Activated CD8-positive, alpha-beta T cell treated with anti-CD3 and anti-CD28 coated beads, Interleukin-2, amount 10 ng/mL, durations not matched to agents 7 days and 5 days (primary cell): ENCODE measurements at places on chromosomes 2 and 18.

DNA sequence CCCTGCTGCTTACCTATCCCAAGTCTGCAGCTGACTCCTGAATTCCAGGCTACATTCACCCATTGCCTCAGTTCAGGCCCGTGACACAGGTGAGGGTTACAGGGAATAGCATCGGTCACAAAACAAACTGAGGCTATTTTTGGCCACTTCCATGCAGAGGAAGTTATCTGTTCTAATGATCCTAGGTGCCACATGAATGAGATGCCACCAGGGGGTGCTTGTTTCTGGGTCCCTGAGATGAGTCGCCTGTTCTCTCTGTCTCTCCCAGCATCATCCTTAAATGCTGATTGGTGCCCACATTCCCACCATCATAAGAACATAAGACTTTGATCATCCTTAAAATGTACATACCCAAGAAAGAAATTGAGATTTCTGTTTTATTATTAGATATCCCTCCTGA, 119.0 kb upstream of the CELF4 start:
- no peak for DNase-seq

- DNase-seq: no peak
Observed at GRCh38 chr2:235616885-235617284, 123.0 kb downstream of the AGAP1 start.

DNA sequence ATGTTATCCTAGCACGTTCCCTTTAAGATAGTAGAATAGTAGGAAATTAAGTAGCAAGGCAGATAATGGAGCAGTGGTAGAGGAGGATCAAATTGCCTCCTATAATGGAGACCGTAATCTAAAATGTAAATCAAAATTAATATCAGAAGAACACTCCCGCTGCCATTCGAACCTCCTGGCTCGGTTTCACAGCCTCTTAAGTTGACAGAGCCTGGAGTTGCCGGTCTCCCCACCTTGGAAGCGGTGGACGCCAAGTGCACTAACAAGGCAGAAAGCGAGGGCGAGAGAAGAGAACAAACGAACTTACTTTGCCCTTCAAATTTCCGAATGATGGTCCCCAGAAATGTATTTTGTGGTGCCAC, 450 bp downstream of the KCNH7 start:
- no peak for DNase-seq

- DNase-seq: no peak
Observed at GRCh38 chr2:8636041-8636491, 45.8 kb upstream of the ID2 start.

- no peak for DNase-seq
Observed at GRCh38 chr2:217362710-217363109, 502.8 kb upstream of the TNP1 start.

DNA sequence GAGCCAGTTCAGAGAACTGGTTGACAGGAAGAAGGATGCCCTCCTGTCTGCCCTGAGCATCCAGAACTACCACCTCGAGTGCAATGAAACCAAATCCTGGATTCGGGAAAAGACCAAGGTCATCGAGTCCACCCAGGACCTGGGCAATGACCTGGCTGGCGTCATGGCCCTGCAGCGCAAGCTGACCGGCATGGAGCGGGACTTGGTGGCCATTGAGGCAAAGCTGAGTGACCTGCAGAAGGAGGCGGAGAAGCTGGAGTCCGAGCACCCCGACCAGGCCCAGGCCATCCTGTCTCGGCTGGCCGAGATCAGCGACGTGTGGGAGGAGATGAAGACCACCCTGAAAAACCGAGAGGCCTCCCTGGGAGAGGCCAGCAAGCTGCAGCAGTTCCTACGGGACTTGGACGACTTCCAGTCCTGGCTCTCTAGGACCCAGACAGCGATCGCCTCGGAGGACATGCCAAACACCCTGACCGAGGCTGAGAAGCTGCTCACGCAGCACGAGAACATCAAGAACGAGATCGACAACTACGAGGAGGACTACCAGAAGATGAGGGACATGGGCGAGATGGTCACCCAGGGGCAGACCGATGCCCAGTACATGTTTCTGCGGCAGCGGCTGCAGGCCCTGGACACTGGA, 92.5 kb upstream of the EML6 start:
- DNase-seq: no peak

DNA sequence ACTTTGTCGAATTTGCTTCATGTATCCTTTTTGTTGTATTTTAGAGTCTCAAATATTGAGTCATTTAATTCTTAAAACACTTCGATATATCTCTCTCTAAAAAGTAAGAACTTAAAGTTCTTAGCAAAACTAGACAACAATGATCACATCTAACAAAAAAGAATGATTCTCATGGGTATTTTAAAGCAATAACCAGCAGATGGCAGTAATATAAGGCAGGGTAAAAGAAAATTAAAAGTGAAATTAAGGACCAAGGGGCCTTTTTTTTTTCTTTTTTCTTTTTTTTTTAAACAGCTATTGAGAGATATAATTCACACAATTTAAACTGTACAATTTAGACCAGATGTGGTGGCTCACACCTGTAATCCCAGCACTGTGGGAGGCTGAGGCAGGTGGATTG, 9.9 kb upstream of the AOX1 start:
- no peak for DNase-seq

- DNase-seq: peak; percentile 45
Observed at GRCh38 chr2:225282858-225283710, 116.4 kb upstream of the NYAP2 start.
